ENCODE measurements at places on chromosomes 12 and 14.
A peak's percentile ranks its signal among the peaks of the same experiment; 100 is the strongest.

DNA sequence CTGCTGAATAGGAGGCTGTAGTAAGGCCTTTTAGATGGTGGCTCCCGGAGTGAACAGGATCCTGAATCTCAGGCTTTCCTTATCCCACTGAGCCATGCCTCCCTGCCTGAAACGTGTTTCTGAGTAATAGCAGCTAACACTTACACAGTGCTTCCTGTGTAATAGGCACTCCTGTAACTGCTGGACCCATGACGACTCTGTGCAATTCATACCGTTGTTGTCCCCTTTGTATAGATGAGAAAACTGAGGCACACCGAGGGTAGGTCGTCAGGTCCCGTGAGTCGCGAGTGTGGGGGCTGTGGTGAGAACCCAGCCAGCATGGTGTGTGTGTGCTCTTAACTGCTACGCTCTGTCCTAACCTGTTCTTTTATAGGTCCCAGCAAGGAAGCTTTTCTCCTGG lies 193.6 kb downstream of the CACNA1C start:
- peak; percentile 23 for DNase-seq

DNA sequence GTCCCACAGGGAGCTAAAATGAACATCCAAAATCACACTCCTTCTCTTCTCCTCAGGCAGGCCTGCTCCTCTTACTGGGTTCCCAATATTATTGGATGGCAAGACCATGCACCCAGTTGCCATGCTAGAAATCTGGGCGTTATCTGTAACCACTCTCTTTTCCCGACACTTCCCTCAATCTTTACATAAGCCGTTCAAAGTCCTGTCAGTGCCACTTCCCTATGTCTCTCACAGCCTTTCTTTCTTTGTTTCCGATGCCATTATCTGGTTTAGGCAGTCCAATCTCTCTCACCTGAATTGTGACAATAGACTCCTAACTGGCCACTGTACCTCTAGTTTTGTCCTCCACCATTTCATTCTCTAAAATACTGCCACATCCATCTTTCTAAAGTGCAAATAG lies 24.1 kb downstream of the SNRPF start:
- DNase-seq = no peak

- no peak for DNase-seq
Observed at GRCh38 chr12:105831372-105831771, 307.4 kb downstream of the NUAK1 start.

DNA sequence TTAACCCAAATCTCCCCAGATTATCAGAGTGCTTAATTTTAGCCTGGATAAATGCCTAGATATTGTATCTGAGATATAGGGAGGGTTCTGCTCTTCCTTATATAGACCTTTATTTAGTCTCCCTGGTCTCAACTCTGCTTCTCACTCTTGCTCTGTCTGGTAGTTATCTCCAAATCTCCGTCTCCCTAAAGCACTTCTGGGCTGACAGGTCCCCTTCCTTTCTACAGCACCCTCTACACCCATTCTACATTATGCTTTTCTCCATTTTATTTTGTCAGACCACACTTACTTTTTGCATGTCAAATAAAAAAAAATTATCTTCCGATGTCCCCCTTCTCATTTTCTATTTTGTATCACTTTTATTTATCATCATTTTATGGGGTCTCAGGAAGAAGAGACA lies 2.0 kb upstream of the ERC1 start:
- DNase-seq = no peak

GRCh38 chr12:68784015-68784414 lies 24.0 kb upstream of the MDM2 start:
- DNase-seq = no peak

DNA sequence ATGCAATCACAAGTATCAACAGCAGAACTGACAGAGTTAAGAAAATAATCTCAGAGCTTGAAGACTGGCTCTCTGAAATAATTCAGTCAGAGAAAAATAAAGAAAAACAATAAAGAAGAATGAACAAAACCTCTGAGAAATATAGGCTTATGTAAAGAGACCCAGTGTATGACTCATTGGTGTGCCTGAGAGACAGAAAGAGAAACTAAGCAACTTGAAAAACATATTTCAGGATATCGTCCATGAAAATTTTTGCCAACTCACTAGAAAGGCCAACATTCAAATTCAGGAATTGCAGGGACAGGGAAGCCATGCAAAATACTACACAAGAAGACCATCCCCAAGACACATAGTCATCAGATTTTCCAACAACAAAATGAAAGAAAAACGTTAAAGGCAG lies 56.2 kb downstream of the APOBEC1 start:
- DNase-seq = no peak

DNA sequence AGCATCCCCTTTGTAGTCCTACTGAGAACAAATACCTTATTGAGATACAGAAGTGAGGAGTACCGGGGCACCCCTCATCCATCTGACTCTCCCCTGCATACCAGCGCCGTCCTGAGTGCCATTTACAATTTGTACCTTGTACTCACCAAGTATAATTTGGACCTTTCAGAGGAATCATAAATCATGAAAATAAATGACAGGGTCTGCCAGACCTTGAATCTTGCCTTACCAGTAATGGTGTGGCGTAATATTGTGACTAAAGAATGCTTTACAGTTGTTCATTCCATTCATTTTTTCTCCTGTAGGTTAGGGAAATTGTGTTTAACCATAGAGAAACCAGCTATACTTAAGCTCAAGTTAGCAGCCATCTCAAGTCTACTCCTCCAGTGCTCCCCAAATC lies 243.7 kb upstream of the RGS6 start:
- DNase-seq = no peak

DNA sequence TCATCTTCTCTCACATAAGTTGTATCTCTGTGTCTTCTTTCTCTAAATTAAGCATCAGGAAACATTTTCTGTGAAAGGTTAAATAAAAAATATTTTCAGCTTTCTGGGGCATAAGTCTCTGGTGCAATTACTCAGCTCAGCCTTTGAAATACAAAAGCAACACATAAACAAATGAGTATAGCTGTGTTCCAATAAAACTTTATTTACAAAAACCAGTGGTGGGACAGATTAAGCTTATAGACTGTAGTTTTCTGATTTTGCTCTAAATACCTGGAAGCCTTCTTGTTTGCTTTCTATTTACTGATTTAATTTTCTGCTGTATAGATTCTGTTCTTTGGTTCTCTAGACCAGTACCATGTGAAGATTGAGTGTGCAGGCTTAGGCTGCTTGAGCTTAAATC lies 655.1 kb downstream of the VRK1 start:
- no peak for DNase-seq

DNA sequence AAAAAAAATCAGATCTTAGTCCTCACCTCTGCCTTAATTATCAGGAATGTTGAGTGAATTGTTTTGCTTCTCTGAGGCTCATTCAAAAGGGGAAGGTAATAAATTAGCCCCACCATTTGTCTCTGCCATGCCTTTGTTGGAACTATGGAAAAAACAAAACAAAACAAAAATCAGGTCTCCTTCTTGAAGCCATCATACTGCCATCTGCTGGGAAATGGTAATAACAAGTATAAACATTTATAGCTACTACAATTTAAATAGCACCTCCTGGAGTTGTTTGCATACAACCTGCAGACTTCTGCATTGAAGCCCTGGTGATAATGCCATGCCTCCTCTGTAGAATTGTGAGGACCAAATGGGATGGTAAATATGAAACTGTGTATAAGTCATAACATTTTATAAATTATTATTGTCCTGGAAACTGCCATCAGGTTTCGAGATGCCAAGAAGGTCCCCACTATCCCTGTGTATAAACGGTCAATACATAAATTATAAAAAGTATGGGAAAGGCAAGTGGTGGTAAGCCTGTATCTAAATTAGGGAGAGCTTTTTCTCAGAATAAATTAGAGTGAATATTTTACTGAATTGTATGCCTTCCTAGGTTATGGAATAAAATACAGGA lies 87.2 kb upstream of the FGD4 start:
- DNase-seq = peak; percentile 54

DNA sequence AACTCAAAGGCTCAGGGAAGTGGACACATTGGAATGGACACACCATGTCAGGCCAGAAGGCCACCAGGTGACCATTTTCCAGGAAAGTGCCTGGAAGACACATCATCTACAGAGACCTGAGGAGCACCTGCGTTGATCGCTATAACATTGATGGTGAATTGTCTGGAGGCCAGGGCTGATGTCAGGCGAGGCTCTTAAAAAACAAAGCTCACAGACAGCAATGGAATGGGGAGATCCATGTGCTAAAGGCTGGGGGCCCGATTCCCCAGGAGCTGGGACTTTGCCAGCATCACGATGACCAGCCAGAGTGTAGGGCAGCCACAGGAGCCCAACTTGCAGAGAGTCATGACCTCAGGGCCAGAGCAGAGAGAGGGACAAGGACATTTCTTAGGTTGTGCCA lies 30.3 kb downstream of the DIO3 start:
- DNase-seq = no peak

- DNase-seq = no peak
Observed at GRCh38 chr14:100559455-100559854, 27.8 kb downstream of the BEGAIN start.

DNA sequence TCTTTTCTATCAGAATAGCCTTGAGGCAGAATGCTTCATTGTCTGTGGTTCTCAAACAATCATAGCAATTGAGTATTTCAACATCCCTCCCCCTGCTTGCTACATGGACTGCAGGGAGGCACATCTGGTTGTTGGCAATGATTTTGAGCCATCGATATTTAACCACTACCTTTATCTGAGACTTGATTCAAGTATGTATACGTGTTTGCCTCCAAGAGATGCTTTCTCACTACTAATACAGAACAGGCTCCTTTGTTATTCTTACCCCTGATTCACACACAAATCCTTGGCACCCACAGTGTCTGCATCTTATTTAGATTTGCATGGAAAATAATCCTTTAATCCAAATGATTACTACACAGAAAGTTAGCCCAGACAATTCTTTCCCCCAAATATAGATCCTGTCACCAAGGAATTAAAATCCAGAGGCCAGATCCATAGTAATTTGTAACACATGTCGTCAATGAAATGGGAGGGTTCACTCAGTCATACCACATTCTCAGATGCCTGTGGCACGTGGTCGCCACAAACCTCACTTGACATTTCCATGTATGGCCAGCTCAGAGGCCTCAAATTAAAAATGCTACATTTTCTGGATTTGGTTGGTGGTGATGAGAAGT lies 199.3 kb downstream of the ITPR2 start:
- DNase-seq = no peak

DNA sequence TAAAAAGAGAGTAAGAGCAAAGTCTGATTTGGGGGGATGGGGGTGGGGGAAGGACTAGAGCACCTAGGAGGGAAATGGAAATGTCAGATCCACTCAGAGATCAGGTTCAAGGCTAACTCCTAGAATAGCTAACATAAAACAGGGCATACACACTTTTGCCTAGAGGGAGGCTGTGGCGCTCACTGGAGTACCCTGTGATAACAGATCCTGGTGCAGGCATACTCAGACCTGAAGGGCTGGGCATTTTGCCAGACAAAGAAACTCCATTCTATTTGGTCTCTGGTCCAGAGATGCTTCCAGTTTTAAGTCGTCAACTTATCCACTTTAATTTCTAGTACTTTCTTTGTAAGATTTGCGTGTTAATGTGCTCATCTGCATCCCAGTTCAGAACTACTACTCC lies 5.8 kb downstream of the CTDSP2 start:
- no peak for DNase-seq

- no peak for DNase-seq
Observed at GRCh38 chr14:59823179-59823578, 47.4 kb downstream of the RTN1 start.

DNA sequence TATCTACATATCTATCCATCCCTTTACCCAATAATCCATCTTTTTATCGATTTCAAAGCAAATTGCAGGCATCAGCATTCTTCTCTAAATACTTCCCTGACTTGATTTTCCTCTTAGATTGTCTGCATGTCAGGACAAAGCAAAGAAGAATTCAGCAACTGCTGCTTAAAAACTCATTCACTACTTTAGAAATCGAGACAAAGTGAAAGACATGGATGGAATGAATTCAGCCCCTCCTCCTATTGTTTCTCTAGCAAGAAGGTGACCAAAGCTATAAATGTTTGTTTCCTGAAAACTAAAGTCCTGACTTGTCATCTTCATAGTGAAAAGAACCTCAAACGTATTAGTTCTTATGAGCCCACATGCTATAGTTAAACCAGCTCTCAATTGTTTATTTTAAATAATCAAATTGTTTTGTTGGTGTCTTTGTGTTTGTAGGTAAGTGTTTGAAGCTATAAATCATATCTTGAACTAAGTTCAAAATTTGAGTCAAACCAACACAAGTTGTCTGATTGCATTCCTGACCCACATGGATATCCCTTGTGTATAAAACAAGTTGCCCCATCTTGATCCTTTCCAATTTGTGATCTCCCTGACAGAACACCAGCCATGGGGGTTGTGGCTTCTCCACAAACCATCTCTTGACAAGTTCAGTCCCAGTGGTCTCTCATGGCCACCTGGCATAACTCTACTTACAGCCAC lies 58.6 kb upstream of the ARHGAP5 start:
- no peak for DNase-seq
